Caco-2 (cell line): ENCODE measurements at places on chromosomes 7 and 10.

- no peak for DNase-seq
These were observed 36.0 kb upstream of the KCNIP2 start for GRCh38 chr10:101879456-101880231.

- peak; percentile 65 for DNase-seq
These were observed 945 bp downstream of the ADO start for GRCh38 chr10:62805231-62806099.

DNA sequence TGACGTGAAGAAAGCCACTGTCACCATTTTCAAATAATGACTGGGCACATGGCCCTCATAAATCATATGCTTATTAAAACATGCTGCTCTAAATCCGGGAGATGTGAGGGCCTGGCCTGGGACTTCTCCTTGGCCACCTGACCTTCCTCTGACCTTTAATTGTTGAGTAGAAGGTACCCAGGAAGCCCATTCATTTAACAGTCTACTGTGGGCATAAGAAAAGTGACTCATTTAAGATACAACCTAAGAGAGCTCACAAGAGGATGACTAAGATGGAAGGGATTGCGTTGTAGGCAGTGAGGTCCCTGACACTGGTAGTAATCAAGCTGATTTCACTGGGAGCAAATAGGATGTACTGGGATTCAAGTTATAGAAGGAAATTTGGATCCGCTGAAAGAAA is 203.4 kb upstream of the GPR26 start:
- DNase-seq = no peak

DNA sequence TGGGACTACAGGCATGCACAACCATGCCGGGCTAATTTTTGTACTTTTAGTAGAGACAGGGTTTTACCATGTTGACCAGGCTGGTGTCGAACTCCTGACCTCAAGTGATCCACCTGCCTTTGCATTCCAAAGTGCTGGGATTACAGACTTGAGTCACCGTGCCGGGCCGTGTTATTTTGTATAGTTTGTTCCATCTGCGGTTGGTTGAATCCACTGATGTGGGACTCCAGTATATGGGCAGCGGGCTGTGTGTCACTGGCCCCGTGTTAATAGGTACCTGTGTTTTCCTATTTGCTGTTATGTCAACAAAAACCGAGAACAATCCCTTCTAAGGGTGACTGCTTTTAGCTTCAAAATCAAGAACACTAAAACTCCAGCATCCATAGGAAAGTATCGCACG is 297.6 kb upstream of the PITRM1 start:
- DNase-seq = no peak

DNA sequence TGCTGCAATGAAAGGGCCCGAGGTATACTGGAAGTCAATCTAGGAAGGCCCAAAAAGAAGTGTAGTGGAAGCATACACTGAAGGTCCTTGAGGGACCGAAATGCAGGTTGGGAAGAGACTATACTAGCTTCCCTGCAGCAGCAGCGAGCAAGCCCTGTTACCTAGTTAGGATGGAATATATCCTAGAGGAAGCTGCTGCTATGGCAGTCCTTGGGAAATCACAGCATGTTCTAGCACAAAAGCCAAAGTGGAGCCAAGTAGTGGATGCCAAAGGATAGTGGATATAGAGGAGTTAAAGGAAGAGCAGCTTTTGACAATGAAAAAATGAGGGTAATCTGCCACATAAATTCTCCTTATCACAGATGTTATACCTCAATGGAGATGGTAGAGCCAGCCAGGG is 123.8 kb upstream of the STARD3NL start:
- DNase-seq = no peak

GRCh38 chr10:44306147-44306710 is 78.7 kb downstream of the CXCL12 start:
- DNase-seq = no peak

DNA sequence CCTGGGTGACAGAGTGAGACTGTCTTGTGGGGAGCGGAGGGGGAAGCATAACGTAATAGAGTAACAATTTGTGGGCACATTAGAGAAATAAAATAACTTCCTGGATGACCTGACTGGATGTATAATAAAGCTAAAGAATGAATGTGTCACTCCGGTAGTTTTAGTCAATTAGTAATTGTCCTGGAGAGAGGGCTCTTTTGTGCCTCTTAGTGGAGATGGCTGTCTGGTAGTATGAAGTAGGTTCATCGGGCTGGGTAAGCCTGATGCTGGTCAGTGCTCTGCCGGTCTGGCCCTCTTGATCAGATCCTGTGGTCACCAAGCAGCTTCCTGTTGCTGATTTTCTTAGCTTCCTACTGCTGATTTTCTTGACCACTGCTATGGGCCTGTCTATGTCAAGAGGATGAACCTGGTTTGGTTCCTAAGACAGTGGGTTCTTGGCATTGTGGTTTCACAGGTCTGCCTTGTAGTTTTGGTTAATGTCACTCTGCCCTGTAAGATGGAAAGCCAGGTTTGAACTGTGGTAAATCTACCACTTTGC is 34.1 kb downstream of the ZRANB1 start:
- no peak for DNase-seq

DNA sequence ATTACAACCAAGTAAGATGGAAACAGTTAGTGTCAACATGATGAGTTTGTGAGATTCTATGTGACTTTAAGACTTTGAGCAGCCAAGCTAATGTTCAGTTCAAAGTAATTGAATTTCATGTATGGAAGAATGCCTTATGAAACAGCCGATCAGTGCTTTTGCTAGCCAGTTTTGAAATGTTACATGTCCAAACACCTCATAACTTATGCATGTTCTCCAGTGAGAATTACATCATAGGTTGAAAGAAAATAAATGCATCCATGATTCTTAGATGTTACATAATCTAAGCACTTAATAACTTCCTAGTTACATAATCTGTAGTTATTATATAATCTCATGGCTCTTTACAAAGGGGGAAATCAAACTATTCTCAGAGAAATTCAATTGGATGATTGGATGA is 211.3 kb downstream of the BICC1 start:
- no peak for DNase-seq

DNA sequence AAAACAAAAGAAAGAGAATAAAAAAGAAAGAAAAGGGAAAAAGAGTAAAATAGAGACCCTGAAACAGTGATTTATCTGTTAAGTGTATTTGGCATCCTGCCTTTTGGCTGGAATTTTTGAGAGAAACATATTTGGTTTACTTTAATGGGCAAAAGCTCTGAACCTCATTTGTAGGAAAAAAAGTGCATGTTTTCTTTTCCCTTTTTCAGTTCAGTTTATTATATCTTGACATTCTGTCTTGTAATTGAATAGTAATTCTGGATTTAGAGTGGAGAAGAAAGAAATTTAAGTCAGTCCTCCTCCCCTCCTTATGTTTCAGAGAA is 69.5 kb downstream of the ARID5B start:
- no peak for DNase-seq

DNA sequence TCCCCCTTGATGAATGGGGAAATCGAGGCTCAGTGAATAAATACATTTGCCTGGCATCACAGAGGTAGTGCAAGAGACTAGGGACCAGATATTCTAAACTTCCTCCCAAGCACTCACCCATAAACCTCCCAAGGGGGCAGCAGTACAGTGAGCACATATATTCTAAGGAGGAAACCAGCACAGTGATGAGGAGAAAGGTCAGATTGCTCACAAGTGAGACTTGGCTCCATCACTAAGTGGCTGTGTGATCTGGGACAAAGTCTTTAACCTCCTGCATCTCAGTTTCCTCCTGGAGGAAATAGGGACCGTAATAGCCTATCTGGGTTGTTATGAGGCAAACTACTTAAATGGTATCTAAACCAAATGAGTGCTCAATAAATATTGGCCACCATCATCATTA is 4.3 kb downstream of the PLXNA4 start:
- no peak for DNase-seq

- peak; percentile 56 for DNase-seq
These were observed 73.9 kb downstream of the SH3PXD2A start for GRCh38 chr10:103781329-103782061.

DNA sequence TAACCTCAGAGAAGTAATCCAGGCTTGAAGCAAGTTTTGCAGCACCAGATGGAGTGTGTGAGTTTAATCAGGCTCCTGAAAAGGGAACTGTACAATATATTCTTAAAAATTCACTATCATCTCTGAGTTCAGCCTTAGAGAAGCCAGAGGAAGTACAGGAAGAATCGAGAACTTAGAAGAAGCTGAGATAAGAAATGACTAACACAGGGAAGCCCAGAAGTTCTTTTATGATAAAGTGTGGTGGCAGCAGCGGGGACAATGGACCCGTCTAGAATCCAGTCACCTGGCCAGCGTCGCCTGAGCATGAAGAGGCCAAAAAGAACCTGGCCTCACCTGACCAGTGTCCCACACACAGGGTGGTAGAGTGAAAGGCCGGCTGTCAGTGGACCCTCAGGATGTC is 161.0 kb downstream of the USP6NL start:
- DNase-seq = no peak

- peak; percentile 56 for DNase-seq
These were observed 44.4 kb downstream of the MYPN start for GRCh38 chr10:68153473-68154210.

GRCh38 chr7:158811461-158811860 is 17.8 kb downstream of the ESYT2 start:
- DNase-seq = peak; percentile 49

- no peak for DNase-seq
These were observed 9.8 kb downstream of the AFAP1L2 start for GRCh38 chr10:114394531-114394930.

- DNase-seq = peak; percentile 47
These were observed at the start of gene HKDC1 for GRCh38 chr10:69220041-69220451. Gene HKDC1, plus strand, starts transcription at chr10:69220332. Its CDS starts 104 bp downstream, at chr10:69220436.

DNA sequence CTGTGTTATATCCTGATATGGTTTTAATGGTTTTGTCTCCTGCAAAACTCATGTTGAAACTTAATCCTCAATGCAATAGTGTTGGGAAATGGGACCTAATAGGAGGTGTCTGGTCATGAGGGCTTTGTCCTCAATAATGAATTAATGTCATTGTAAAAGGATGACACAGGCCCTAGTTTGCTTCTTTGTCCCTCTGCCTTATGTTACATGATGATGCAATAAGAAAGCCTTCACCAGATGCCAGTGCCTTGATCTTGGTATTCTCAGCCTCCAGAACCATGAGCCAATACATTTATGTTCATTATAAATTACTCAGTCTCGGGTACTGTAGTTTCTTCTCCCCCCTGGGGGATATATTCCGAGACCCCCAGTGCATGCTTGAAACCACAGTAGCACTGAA is 1247.4 kb upstream of the SORCS1 start:
- no peak for DNase-seq

DNA sequence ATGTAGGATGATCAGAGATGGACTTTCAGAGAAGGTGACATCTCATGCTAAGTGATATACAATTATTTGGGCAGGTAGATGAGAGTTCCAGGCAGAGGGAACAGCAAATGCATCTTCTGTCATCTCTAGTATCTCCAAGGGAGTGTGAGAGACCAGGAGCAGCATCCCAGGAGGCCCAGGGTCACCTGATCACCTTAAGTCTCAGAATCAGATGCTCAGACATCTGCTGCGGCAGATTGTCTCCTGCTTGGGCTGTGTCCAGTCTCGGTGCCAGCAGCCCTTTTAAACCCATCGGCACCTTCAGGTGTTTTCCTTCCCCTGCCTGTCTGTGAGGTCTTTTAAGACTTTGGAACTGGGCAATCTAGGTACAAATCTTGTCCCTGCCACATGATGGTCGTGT is 690.6 kb downstream of the LRMDA start:
- DNase-seq = no peak

GRCh38 chr10:77513781-77514331 is 123.8 kb downstream of the KCNMA1 start:
- DNase-seq = no peak

- peak; percentile 45 for DNase-seq
These were observed 237.2 kb upstream of the ZNF32 start for GRCh38 chr10:43885842-43886241.

DNA sequence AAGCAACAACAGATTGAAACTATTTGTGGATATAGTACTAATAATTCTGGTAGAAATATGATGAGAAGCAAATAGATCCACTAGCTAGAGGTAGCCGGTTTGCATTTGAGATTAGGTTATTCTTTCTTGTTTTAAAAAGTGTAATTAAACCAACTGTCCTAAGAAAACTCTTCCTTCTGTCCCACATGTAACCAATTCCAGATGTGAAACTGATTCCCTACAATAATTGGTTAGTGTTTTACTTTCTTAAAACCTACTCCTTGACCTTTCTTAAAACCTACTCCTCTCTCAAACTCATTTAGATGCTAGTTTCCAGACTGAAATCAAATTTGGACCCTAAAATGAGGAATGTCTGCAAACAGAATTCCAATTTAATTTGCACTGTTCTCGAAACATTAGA is 521.5 kb downstream of the SUGCT start:
- no peak for DNase-seq

- DNase-seq = no peak
These were observed 56.5 kb upstream of the EFCAB10 start for GRCh38 chr7:105637755-105638154.

DNA sequence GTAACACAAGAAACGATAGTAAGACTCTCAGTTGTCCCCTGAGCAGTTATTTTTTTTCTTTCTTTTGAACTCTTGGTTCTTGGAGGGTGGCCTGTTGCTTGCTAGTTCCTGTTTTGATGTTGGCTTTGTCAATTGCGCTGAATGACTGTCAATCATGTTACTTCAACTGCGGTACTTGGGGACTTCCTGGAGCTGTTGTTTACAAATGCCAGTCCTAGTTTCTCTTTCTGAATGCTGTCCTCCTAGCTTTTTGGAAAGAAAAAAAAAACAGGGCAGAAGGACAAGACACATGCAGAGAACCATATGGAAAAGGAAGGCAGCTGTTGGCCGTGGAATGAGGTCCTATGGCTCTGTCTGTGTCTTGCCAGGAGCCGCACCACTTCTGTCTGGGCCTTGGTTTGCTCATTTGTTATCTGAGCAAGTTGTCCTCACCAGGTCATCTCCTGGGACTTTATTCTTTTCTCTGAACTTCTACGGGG is 7.0 kb upstream of the PDCD4 start:
- no peak for DNase-seq

DNA sequence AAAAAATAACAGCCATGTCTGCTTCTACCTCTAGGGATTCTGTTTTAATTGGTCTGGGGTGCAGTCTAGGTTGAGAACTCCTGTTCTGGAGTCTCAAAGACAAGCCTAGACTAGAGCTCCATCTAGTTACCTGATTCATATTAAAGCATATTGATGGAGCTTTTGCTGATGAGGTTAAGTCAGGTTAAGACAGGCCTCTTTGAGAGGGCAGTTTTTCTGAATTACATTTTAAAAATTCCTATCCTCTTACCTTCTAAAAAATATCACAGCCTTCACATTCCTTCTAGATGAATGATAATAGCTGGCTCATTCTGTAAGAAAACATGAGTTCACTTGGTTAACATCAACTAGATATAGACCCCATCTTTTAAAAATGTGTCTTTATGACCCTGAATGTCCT is 28.9 kb downstream of the MGAM start:
- DNase-seq = no peak
